NCI-H187 (cell line): ENCODE measurements at places on chromosomes 16 and 17.

GRCh38 chr16:88613911-88614817 is 24.2 kb upstream of the IL17C start:
- no peak for DNase-seq

- no peak for DNase-seq
These were observed 3.3 kb downstream of the MEAK7 start for GRCh38 chr16:84501077-84501735.

- no peak for DNase-seq
These were observed 10.2 kb downstream of the ARSG start for GRCh38 chr17:68301438-68301959.

GRCh38 chr16:47475786-47476185 is 14.7 kb downstream of the PHKB start:
- no peak for DNase-seq

GRCh38 chr17:64164596-64165285 is 34.8 kb upstream of the ERN1 start:
- DNase-seq = no peak

GRCh38 chr16:88839026-88839529 is 17.7 kb downstream of the GALNS start:
- DNase-seq = no peak

- DNase-seq = no peak
These were observed 22.8 kb downstream of the CACNA1H start for GRCh38 chr16:1175566-1176279.

GRCh38 chr16:74999219-74999608 is 390 bp downstream of the ZNRF1 start:
- DNase-seq = no peak

- DNase-seq = no peak
These were observed 90.8 kb downstream of the TBC1D16 start for GRCh38 chr17:79944821-79945391.

DNA sequence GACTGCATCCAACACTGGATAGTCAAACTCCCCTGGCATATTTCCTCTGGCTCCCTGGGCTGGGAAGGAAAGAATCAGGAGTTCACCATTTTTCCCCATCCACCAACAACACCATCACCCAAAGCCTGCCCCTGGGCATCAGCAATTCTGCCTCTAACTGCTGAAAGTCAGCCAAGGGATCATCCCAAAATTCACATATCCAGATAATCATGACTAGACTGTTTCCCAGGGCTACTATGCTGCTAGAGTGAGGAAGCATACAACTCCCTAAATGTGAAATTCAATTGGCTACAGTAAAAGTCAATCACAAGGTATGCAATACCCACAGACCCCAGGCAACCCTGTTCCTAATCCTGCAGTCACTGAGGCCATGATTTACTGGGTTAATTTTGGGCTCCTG is 230.6 kb downstream of the C16orf95 start:
- no peak for DNase-seq

DNA sequence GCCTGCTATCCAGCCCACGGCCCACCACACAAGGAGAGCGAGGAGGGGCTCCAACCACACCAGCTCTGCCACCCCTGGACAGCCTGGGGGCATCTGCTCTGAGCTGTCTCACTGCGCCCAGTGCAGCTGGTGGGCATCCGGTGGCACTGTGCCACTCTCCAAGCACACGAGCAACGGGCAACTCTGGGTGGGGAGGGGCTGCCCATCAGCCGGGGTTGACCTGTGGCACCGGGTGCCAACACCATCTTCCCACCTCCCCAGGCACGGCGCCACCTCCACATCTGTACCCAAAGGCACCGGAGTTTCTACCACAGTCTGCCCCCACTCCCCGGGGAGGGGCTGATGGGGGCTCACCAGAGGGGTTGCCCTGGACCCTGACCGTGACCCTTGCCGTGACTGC is 241.8 kb downstream of the RBFOX3 start:
- DNase-seq = no peak

DNA sequence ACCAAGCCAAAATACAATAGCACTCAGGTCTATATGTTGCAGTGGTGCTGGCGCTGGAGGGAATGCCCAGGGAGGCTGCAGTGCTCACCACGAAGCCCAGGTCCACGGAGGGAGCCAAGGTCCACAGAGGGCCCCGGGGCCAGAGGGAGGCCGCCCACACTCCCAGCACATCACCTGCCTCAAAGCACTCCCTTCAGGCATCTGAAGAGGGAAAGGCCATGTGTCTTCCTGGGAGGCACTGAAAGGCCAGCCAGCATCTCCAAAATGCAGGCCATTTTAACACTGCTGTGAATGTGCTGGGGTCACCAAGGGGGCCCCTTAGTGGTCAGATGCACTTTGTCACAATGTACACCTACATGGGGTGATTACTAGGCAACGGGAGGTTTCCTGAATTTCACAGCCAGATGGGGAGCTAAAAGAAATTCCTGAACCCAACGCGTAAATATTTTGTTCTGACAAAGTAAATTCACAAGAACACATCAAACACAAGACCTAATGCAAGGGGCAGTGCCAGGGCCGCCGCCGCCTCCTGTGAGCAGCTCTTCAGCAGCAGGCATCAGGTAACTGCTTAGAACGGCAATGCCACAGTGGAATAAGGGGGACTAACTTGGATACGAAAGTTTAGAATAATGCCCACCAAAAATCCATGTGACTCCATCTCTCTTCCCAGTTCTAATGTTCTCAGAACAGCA is 42.8 kb downstream of the USP22 start:
- DNase-seq = no peak

GRCh38 chr17:82890339-82890730 is 50.5 kb upstream of the ZNF750 start:
- no peak for DNase-seq

GRCh38 chr17:4998027-4998731 is 429 bp downstream of the KIF1C start:
- no peak for DNase-seq

- DNase-seq = no peak
These were observed 26.1 kb upstream of the KDM8 start for GRCh38 chr16:27177031-27177774.

DNA sequence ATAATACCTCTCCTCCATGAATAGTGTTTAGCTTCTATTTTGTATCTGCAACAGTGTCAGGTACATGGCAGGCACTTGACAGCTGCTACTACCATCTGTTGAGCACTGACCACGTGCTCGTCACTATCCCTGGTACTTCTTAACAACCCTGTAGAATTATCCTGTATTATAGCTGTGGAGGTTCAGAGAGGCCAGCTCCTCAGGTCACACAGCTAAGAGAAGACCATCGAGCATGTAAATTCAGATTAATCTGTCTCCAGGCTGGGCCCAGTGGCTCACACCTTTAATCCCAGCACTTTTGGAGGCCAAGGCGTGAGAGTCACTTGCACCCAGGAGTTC is 26.3 kb downstream of the WSB1 start:
- DNase-seq = no peak

GRCh38 chr16:28121527-28121926 is 58.0 kb upstream of the GSG1L start:
- no peak for DNase-seq

DNA sequence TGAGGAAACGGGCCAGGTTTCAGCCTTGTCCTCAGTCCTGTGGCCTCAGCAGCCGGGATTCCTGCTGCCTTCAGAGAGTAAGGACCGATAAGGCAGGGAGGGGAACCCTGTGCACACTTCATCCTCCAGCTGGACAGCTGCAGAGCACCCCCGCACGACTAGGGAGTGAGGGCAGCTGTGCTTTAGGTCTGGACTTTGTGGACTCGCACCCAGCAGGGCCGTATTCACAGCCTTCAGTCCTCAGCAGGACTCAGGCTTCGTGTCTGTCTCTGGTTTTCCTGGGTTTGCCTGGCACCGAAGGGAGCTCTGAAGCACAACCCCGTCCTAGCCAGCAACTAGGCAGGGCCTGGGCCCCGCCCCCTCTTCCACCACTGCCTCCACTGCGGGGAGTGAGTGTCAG is 45.8 kb upstream of the CACNG5 start:
- DNase-seq = no peak

DNA sequence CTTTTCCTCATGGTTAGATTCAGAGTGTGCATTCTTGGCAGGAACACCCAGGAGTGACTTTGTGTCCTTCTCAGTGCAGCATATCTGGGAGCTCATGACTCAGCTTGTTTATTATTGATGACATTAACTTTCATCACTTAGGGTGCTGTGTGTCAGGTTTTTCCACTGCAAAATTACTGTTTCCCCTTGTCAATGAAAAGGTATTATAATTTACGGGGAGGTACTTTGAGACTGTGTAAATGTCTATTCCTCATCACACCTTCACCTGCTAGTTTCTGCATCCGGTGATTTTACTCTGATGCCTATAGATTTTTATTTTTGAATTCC is 50.5 kb downstream of the WWP2 start:
- no peak for DNase-seq

DNA sequence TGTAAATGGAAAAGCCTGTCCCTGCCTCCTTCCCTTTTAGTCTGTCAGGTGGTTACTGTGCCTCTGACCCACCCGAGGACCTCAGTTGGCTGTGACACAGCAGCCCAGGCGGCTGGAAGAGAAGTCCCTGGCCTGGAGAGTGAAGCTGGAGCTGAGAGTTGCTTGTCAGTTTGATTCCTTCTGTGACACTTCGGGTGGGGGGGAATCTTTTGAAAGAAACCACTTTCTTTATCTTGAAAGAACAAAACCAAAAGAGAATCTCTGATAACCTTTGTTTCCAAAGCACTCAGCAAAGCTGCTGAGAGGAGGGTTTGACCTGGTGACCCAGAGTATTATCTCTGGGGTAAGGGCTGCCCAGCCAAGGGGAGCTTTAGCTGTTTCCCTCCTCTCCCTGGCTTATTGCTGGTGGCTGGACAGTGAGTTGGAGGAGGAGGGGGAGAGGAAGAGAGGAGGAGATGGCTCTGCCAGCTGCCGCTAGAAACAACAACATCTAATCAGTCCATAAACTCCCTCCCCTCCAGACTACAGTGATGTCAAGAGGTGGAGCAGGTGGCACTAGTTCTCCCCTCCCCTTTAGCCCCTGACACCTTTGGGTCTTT is 34.0 kb downstream of the YPEL2 start:
- DNase-seq = no peak

DNA sequence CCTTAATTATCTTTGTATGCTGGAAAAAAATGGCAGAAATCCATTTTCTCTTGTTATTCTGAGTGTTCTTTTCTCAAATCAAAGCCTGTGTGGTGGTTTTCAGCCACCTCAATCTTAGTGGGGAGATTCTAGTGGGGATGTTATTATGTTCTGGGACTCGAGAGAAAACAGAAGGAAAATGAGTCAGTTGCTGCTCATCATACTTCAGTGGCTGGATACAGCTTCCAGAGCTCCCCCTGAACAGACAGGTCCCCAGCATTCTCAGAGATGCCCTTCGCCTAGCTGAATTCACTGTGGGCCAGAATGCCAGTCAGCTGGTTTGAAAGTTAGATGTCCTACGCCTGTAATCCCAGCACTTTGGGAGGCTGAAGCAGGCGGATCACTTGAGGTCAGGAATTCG is 8.5 kb downstream of the ST6GALNAC1 start:
- no peak for DNase-seq

- DNase-seq = no peak
These were observed 95.7 kb downstream of the ABCC6 start for GRCh38 chr16:16127469-16128116.

DNA sequence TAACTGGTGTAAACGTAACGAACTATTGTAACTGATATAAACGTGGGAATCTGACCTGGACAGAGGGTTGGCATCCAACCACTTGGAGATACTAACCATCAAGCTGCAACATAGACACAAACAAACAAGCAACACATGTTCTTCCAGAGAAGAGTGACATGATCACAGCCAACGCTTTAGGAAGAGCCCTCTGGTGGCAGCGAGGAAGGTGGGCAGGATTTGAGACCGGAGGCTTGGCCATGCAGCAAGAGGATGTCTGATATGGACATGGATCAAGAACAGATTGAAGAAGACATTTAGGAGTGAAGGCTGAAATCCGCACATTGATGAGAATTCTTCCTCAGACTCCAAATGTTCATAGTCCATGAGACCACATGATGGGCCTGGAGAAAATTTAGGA is 40.3 kb upstream of the TNRC6A start:
- no peak for DNase-seq

DNA sequence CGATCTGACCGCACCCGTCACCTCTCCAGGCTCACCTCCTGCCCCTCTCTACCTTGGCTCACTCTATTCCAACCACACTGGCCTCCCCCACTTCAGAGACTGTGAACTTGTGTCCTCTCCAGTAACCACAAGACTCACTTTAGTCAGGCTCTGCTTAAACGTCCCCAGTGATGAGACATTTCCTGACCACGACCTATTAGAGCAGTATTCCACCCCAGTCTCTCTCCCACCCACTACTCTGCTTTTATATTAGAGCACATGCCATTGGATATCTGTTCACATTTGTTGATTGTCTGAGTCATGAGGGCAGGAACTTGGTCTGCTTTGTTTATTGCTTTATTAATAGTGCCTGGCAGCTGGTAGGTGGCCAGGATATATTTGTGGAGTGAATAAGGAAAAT is 20.1 kb downstream of the COX11 start:
- no peak for DNase-seq

- no peak for DNase-seq
These were observed 24.4 kb upstream of the VAT1L start for GRCh38 chr16:77763994-77764393.

DNA sequence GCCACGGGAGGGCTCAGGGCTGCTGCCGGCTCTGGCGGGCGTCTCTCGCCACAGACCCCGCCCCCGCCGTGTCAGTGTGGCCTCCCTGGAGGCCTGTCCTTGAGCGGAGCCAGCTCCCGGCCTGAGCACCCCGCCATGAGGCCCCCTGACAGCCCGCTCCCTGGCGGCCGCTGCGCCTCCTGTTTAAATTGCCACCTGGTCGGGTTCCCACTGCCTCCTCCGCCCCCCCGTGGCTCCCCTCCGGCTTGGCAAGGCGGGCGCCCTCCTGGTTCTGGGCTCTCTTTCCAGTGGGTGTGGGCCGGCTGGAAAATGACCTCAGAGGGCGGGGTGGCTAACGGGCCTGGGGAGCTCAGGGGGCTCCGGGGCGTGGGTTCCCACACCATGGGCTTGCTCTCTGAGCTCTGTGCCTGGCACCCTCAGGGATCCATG is 42.1 kb upstream of the SSTR5 start:
- DNase-seq = no peak

GRCh38 chr17:40616592-40616991 is 31.0 kb downstream of the SMARCE1 start:
- no peak for DNase-seq

- DNase-seq = peak; percentile 72
These were observed 6.9 kb upstream of the TLCD2 start for GRCh38 chr17:1716912-1717695.
